ENCODE measurements at places on chromosomes 6 and 20.

GRCh38 chr6:116059713-116060571, 749 bp downstream of the FRK start:
- no peak for DNase-seq

GRCh38 chr20:41167481-41168253, 30.3 kb downstream of the PLCG1 start:
- DNase-seq, result no peak

GRCh38 chr20:34581341-34582184, 23.0 kb downstream of the MAP1LC3A start:
- DNase-seq, result peak; percentile 64

- DNase-seq, result no peak
These were observed 84.3 kb upstream of the MRPS10 start for GRCh38 chr6:42301986-42302385.

DNA sequence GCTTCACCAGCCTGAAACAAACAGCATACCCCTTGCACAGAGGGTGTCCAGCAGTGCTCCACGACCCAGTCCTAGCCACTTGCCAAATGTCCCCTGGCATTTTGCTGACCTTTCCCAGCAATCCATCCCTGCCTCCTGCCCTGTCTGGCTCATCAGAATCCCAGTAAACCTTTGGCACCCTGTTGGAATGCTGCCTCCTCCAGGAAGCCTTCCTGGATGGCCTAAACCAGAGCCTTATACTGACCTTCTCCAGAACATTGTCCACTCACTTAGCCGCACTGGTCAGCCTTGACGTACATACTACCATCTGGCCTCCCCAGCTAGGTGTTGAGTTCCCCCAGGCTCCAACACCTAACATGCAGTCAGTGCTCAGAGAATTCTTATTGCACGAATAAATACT, 2.0 kb upstream of the PACSIN1 start:
- DNase-seq, result no peak

- no peak for DNase-seq
These were observed 2.0 kb downstream of the OGFRL1 start for GRCh38 chr6:71290611-71291010.

GRCh38 chr20:46260480-46260879, 47.8 kb downstream of the CDH22 start:
- DNase-seq, result no peak

- DNase-seq, result no peak
These were observed 16.2 kb downstream of the FOXC1 start for GRCh38 chr6:1625794-1626435.

GRCh38 chr6:62202078-62202477, 83.9 kb downstream of the KHDRBS2 start:
- DNase-seq, result no peak

- DNase-seq, result no peak
These were observed 174.3 kb upstream of the TNFAIP3 start for GRCh38 chr6:137692806-137693205.

DNA sequence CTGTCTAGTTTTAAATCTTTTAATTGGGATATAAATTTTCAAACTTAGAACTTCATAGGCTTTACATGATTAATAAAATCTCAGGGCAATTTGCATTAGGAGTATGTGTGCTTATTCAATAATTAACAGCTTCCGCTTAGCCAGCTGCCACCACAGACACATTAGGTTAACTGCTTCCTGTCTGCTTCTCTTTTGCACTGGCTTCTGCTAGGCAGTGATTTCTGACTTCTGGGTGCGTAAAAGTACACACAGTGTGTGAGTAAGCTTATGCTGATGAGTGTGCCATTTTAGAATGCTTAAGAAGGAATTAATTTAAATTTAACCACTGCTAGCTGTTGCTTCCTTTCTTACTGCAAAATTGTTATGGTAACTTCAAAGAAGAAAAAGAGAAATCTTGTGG, 73.9 kb downstream of the F13A1 start:
- no peak for DNase-seq

DNA sequence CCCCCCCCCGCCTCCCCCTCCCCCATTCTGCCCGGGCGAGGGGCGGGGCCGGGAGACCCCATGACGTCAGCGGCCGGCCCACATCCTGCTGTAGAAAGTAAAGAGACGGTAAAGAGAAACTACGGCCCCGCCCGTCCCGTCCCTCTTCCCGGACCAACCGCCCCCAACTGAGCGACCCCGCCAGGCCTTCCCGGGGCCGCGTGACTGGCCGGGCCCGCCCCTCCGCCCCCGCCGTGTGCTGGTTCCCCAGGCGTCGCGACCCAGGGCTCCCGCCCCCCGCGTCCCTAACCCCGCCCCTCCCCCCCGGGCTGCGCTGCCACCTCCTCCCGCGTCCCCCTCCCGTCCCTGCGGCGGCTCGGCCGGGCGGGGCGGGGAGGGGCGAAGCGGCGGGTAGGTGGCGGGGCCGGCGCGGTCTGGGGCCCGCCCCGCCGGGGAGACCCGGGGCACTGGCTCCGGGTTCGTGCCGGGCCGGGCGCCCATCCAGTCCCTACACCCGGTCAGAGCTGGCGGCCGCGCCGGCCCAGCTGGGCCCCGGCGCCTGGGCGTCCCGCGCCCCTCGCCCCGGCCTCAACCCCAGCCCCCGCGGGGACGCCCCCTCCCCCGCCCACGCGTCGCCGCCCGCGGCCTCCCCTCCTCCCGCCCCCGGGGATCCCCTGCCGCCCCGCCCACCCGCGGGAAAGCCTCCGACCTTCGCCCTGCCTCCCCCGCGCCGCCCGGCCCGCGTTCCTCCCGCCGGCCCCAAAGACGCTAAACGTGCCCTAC, 655 bp upstream of the HIVEP1 start:
- DNase-seq, result peak; percentile 96

- DNase-seq, result no peak
These were observed 6.6 kb upstream of the ANKRD60 start for GRCh38 chr20:58235010-58235409.

DNA sequence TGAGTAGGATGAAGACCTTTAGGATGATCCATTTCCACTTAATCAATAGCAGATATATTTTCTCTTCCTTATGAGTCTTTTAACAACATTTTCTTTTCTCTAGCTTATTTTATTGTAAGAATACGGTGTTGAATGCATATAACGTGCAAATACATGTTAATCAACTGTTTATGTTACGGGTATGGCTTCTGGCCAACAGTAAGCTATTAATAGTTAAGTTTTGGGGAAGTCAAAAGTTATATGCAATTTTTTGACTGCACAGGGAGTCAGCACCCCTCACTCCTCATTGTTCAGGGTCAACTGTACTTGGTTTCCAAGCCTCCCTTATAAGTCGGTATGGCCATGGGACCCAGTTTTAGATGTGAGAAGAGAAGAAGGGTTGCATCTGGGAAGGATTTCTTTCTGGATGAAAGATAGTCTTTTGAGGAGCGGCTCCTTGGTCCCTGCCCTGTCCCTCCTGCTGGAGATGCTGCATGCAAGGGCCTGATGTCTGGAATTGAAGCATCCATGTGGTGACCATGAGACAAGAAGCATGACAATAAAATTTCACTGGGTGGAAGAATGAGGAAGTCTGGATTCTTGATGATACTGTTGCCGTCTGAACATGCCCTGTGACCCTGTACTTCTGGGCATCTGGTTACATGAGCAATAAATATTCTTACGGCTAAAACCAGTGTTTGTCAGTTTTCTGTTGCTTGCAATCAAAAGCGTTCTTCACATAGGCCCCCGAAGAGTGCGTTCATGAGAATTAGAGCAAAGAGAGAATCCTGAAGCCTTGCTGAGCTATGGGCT, 194.7 kb upstream of the PMEPA1 start:
- DNase-seq, result no peak

- no peak for DNase-seq
These were observed 158.8 kb downstream of the DST start for GRCh38 chr6:56483929-56484328.

GRCh38 chr6:114718716-114719270, 376.0 kb upstream of the HS3ST5 start:
- DNase-seq, result no peak

DNA sequence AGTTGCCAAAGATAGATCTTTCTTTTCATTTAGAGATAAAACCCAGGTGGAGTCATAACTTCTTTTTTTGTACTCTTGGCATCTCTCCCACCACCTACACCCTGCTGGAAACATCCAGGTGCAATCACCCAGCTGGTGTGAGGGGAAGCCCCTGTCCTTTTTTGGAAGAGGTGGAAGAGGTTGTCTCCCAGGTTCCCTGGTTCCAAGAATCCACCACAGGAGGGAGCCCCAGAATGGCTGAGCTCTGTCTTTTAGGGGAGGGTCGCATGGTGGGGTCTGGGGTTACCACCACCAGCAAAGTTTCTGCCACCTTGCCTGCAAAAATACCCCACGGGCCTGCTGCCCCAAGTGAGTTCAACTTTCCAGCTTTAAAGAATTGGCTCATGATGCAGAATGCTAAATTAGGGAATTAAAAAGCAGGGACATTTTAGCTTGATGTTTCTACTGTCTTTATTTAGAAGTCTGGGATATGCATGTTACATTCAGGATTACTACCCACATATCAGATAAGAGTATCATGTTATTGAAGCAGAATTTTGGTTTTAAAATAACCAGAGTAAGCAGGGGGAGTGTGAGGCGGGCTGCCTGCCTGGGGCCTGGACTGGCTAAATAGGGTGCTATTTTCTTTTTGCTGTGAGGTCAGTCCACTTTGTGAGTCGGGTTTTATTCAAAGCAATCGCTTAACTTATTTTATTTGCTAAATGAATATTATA, 11.0 kb downstream of the SMOC2 start:
- no peak for DNase-seq

DNA sequence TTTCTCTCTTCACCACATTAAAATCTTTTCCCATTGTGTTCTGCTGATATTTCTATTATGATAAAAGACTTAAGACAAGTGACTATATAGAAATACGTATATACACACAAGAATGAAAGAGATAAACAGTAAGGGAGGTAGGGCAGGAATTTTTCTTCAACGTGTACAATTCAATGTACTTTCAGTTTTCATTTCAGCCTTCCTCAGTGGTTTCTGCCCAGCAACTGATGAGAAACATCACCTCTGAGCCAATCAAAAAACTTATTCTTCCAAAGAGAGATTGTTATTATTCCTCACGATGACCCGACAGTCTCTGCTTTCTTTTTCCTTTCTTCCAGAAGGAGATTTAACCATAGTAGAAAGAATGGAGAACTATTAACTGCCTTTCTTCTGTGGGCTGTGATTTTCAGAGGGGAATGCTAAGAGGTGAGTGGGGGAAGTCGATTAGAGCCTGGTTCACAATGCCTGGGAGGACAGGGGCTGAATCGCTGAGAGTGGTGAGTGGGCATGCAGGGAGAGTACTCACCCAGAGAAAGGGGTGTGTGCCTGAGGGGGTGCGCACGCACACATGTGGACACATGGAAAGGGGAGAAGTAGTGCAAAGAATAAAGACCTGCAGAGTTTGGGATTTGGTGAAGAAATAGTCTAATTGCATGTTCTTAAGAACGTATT, at the start of gene BTN3A1:
Gene BTN3A1, plus strand, starts transcription at position 289 of the 672 bp plus-strand sequence. CDS start 3,289 bp downstream, outside the sequence.
- DNase-seq, result peak; percentile 72

DNA sequence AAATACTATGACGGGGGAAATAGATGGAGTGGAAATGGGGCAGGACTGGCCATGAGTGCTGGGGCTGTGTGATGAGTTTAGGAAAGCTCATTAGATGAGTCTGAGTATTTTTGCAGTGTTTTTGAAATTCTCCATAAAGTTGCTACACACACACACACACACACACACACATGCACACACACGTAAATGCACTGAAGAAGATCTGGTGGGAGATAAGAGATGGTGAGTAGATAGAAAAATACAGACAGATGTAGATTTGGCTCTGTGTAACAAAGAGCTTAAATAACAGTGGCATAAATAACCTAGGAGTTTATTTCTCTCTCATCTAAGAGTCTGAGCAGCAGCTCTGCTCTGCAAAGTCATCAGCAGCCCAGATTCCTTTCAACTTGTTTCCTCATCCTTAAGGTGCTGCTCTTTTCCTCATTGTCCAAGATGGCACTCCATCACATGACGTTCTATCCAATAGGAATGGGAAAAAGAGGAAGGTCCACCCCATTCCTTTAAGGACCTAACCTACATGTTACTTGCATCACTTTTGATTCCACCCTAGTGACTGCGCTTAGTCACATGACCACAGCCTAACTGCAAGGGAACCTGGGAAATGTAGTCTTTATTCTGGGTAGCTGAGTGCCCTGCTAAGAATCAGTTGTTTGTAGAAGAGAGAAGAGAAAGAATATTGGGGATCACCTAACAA, 76.4 kb downstream of the EYA2 start:
- DNase-seq, result no peak

All from activated CD4-positive, alpha-beta T cell treated with anti-CD3 and anti-CD28 coated beads, Interleukin-2, amount 50 U/mL, for 48 hours (primary cell).